Kidney glomerular epithelial cell (primary cell): ENCODE measurements at places on chromosomes 4 and X.
A peak's percentile ranks its signal among the peaks of the same experiment; 100 is the strongest.

GRCh38 chr4:155143512-155143911, 64.9 kb upstream of the NPY2R start:
- no peak for DNase-seq

DNA sequence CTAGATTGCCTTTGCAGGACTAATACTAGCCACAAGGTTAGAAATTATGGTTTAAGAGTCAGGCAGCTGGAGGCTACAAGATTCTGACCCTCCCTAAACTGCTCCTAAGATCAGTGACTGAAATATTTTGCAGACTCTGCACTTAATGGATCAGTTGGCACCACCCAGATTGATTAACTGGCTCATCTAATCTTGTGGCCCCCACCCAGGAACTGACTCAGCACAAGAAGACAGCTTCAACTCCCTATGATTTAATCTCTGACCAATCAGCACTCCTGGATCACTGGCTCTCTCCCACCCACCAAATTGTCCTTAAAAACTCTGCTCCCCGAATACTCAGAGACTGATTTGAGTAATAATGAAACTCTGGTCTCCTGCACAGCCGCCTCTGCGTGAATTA, 145.4 kb upstream of the LCORL start:
- DNase-seq, result no peak

DNA sequence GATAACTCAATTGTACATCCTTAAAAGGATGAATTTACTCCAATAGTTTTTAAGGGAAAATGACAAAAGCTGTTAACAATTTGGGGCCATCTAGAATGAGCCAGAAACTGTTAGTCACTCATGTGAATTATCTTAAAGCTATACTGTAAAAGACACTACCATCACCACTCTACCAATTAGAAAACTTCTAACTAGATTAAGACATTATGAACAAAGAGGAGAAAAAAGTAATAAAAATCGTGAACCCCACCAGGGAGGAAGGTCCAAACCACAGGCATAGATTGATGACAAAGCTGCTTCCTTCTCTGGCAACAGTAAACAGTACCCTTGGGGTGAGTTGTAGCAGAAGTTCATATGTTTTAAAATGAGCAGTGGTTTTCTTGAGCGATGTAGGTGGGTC, 106.1 kb downstream of the PDGFC start:
- DNase-seq, result no peak

DNA sequence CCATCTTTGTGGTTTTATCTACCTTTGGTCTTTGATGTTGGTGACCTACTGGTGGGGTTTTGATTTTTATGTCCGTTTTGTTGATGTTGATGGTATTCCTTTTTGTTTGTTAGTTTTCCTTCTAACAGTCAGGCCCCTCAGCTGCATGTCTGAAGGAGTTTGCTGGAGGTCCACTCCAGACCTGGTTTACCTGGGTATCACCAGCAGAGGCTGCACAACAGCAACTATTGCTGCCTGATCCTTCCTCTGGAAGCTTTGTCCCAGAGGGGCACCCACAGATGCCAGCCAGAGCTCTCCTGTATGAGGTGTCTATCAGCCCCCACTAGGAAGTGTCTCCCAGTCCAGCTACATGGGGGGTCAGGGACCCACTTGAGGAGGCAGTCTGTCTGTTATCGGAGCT, 199.3 kb upstream of the WDFY3 start:
- DNase-seq, result no peak

- no peak for DNase-seq
Observed at GRCh38 chrX:40671126-40671525, 23.8 kb upstream of the CXorf38 start.

GRCh38 chr4:83335701-83336100, 1.1 kb upstream of the HPSE start:
- no peak for DNase-seq

- no peak for DNase-seq
Observed at GRCh38 chr4:185889585-185889984, 77.6 kb upstream of the SORBS2 start.

- DNase-seq, result no peak
Observed at GRCh38 chrX:49174723-49175122, 3.0 kb downstream of the PLP2 start.

DNA sequence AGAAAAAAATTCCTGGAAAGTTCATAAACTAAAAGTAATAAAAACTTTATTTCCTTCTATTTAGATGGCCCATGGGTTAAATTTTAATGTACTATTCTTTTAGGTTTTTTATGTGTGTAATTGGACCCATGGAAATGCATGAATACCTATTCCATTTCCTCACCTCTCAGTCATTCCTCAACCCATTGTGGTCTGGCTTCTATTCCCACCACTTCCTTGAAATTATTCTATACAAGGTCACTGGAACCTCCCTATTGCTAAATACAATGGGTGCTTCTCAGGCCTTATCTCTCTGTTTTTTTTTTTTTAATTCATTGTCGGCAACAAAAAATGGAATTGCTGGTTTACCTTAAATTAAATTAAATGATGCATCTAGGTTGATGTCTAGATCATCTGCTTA, 17.2 kb downstream of the SLC39A8 start:
- DNase-seq, result no peak

GRCh38 chr4:62543002-62543401, 1342.9 kb downstream of the ADGRL3 start:
- DNase-seq, result no peak

DNA sequence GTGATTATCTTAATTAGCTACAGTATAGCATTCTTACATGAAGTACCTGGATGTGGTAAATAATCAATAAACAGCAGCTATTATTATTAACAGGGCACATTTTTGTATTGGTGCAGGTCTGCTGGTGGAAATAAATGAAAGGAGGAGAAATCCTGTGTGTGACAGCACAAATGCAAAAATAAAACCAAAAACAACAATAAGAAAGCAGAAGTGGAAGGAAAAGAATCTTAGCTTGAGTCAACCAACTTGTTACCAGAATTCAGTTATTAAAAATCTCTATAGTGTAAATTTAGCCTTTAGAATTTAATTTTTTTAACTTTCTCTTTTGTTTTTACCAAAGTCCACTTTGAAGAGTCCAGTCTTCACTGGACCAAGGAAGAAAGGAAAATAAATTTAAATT, 63.1 kb upstream of the LSM6 start:
- no peak for DNase-seq

GRCh38 chr4:186329372-186329771, 63.4 kb downstream of the F11 start:
- no peak for DNase-seq

GRCh38 chr4:173516621-173517524, 13.2 kb downstream of the HAND2 start:
- DNase-seq, result no peak

DNA sequence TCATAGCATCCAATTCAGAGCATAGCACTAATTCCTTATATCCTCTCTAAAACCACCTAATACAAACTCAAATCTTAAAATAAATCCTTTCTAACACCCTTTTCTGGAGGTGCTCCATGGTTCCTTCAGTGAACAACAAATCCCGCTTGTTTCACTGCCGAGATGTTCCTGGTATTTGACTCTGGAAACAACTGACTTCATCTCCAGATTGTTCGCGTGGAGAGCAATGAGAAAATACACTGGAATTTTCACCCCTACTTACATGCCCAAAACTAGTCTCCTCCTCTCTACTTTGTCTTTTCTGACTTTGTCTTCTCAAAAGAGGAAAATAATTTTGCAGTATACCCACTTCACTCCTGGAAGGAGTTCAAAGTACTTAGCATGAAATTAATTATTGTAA, 129.0 kb downstream of the PLS3 start:
- no peak for DNase-seq

GRCh38 chrX:78029663-78030062, 60.2 kb upstream of the PGAM4 start:
- peak; percentile 9 for DNase-seq

DNA sequence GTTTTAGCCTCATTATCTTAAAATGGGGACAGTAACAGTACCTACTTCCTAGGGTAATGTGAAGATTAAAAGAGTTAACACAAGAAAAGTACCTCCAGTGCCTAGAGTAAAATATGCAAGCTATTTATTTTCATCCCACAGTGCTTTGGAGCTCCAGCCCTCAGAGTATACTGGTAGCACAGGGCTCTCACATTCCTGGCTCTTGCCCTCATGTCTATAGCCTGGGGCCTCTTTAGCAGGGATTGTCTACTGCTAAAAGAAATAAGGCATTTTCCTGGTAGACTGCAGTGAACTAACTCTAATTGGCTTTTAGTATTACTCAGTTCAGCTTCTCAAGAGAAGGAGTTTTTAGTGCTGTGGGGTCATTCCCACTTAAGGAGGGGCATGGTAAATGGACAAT, 60.8 kb downstream of the RRAGB start:
- DNase-seq, result no peak

GRCh38 chrX:63250253-63250868, 100.8 kb downstream of the SPIN4 start:
- DNase-seq, result no peak

GRCh38 chrX:37912304-37912703, 64.9 kb upstream of the DYNLT3 start:
- DNase-seq, result no peak

- no peak for DNase-seq
Observed at GRCh38 chr4:33369446-33369845, 2649.3 kb downstream of the PCDH7 start.

DNA sequence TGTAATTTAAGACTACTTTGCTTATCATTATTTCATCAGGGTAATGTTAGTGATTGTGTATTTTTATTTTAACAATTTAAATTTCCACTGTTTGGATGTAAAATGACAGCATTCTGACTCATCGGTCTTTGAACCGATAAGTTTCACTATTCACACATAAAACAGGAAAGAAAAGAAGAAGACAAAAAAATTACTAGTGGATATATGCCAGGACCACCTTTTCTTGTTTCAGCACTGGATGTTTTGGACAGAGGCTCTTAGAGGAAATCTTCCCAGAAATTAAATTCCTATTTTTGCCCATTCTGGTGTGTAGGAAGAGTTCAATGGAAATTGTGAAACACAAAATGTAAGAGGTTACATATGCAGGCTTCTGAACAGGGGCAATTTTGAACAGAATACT, 57.4 kb downstream of the VEGFC start:
- no peak for DNase-seq

DNA sequence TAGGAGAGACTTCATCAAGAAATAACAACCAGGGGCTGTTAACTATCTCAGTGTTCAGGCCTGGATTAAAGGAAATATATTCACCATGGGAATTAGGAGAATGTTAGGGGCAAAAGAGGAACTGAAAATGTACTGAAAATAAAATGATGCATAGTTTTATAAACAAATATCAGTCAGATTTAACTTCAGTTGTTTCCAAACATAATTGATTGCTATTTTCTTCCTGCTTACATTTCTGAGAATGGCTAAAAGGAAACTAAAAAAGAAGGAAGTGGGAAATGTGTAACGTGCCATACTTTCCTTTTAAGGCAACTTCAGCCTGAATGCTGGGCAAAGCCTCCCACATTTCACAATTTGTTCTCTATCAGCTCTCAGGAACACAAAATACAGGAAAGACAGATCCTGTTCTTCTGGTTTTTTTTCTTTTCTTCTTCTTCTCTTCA, 178.1 kb downstream of the MAML3 start:
- DNase-seq, result no peak

GRCh38 chrX:39361736-39362135, 560.5 kb downstream of the MID1IP1 start:
- DNase-seq, result no peak

GRCh38 chr4:120830204-120830603, 92.3 kb downstream of the PRDM5 start:
- DNase-seq, result no peak

DNA sequence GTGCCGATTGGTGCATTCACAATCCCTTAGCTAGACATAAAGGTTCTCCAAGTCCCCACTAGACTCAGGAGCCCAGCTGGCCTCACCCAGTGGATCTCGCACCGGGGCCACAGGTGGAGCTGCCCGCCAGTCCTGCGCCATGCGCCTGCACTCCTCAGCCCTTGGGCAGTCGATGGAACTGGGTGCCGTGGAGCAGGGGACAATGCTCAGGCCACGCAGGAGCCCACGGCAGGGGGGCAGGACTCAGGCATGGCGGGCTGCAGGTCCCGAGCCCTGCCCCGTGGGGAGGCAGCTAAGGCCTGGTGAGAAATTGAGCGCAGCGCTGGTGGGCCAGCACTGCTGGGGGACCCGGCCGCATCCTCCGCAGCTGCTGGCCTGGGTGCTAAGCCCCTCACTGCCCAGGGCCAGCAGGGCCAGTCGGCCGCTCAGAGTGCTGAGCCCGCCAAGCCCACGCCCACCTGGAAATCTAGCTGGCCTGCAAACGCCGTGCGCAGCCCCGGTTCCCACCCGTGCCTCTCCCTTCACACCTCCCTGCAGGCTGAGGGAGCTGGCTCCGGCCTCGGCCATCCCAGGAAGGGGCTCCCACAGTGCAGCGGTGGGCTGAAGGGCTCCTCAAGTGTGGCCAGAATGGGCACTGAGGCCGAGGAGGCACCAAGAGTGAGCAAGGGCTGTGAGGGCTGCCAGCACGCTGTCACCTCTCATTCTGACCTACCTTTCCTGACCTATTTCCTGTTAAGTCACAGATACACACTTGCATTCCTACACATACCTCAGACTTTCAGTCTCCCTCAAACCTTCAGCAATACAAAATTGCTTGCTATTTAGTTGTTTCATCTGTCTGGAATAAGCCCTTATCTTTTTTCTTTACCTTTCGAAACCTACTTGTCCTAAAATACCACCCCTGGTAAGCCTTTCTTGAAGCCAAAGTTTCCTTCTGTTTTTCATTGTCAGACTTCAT, 20.7 kb downstream of the UBE2K start:
- no peak for DNase-seq

DNA sequence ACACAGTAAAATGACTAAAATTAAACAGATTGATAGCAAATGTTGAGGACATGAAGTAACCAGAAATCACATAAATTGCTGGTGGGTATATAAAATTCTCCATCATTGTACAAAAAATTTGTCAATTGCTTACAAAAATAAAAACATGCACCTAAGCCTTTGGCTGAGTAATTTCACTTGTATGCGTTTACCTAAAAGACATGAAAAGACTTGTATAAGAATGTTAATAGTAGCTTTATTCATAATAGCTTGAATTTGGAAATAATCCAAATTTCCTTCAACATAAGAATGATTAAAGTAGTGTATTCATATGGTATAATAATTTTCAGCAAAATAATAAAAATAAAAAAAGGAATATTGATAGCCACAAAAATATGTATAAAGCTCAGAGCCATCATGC, 37.7 kb downstream of the PDHA2 start:
- DNase-seq, result no peak

DNA sequence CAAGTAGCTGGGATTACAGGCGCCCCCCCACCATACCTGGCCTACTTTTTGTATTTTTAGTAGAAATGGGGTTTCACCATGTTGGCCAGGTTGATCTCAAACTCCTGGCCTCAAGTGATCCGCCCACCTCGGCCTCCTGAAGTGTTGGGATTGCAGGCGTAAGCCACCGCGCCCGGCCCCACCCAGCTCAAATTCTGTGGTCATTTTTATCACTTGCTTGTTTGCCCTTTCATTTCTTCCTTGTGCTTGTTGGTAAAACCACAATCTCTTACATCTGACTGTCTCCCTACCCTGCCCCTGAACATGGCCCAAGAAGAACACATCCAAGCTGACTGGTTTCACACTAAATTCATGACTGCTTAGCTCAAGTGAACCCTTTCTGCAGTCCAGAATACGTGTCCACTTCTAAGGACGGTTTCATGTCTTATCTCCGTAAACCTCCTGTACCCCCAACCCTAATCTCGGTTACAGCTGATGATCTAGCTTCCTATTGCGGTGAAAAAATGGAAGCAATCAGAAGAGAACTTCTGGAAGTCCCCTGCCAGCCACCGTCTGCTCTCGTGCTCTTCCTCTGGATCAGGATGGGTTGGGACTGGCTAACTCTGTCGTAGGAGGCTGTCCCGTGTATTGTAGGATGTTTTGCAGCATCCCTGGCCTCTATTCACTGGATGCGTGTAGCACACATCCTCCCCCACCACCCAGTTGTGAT, 5.4 kb upstream of the RS1 start:
- no peak for DNase-seq

- peak; percentile 51 for DNase-seq
Observed at GRCh38 chr4:154626793-154627484, 14.5 kb upstream of the FGG start.
